Stimulated activated CD8-positive, alpha-beta memory T cell treated with anti-CD3 and anti-CD28 coated beads, Interleukin-4, amount 100 ng/mL, for 1 hour (primary cell): ENCODE measurements at places on chromosomes 7 and 10.

DNA sequence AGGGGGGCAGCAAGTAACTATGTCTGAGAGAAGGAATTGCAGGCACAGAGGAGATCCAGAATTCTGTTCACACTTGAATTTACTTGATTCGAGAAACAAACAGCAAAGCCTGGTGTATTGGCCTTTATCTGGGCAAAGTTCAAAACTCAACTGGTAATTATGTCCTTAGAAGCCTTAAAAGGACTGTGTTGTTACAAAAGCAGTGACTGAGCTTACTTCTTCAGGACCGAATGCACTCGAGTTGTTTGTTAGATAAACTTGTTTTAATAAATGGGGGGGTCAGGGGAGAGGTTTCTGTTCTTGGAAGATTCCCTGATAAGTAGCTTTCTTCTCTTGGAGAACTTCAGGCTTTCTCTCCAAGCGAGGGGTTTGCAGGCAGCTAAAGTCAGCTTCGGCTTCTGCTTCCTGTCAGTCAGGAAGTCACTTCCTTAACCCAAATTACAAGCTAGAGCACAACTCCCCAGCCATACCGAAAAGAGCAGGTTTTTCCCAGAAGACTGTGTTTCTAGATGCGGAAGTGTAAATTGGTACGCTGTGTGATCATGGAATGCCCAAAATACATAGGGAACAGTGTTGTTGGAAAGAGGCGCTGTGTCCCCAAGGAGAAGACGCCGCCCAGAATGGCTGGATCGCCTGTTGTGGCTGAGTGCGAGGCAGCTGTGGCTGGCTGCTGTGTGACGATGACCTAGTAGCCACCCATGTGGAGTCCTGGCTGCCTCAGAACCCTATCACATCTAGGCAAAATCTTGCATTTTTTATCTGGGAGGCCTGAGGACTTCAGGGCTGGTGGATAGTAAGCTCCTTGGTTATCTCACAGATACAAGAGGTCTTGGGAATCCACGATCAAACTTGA is 110.4 kb downstream of the TCF7L2 start:
- no peak for DNase-seq

GRCh38 chr7:26534649-26535482 is 243.2 kb downstream of the SNX10 start:
- no peak for DNase-seq

GRCh38 chr7:1348823-1349335 is 110.4 kb downstream of the MICALL2 start:
- DNase-seq: no peak

DNA sequence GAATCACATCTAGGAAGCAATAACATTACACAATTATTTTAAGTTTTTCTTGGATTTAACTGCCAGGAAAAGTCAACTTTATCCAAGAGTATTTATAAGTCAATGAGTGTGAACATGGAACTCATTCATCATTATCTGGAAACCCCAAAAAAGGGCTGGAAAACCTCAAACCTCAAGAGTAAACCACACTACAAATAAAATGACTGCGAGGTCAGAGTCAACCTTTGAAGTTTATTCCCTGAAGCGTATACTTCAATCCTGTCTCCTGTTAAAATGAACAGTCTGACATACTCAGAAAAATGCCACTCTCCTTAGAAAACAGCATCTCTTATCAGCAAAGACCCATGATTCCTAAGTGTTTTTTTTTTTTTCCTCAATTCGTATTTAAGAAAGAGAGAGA is 86.5 kb downstream of the RELN start:
- DNase-seq: no peak

GRCh38 chr7:28142650-28143049 is 37.9 kb downstream of the JAZF1 start:
- DNase-seq: no peak

GRCh38 chr10:3067859-3068179 is 471 bp downstream of the PFKP start:
- no peak for DNase-seq

- no peak for DNase-seq
Measured at GRCh38 chr10:13115832-13116803, 16.2 kb downstream of the OPTN start.
